ENCODE measurements at places on chromosomes 12 and 14. TPM values are rescaled to one million over a fixed set of nuclear protein-coding genes. Genes with fewer than 3 reads are reported as not detected.

The GUCY2C gene
- total RNA-seq, result not detected

- DNase-seq, result peak; percentile 60
Measured at GRCh38 chr12:124949066-124949465, 34.6 kb upstream of the UBC start.

DNA sequence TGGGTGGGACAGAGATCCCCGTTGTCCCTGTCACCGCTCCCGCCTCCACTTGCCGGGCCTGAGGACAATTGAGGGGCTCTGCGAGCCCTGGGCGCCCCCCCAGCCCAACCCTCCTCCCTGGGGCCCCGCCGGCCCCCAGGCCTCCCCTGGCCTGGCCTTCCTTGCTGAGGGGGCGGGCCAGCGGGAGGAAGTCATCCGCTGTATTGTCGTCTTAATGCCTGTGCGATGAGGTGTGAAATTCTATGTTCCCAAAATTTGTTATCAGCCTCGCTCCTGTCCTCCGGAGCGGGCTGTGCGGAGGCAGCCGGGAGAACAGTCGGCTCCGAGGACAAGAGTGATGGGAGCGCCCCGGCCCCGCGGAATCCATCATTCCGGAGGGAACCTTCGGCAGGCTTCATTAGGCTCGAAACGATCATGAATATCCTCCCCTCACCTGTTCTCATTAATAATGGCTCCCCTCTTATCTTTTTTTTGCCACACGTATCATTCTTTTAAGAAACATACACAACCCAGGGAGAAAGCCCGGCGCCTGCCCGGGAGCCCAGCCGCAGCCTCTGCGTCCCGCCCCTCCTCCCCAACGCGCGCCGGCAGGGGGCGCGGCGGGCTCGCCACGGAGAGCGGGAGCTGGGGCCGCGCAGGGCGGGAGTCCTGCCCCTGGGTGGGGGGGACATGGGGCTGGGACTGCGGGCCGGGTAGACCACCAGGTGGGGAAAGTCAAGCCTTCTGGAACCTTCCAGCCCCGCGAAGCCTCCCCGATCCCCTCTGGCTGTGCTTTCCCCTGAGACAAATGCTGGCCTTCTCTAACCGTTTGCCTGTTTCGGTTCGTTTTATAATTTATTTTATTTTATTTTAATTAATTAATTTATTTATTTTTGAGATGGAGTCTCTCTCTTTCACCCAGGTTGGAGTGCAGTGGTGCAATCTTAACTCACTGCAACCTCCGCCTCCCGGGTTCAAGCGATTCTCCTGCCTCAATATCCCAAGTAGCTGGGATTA is 17.1 kb upstream of the DLK1 start:
- DNase-seq, result no peak

- DNase-seq, result no peak
Measured at GRCh38 chr12:24960222-24960855, 11.4 kb upstream of the BCAT1 start.

DNA sequence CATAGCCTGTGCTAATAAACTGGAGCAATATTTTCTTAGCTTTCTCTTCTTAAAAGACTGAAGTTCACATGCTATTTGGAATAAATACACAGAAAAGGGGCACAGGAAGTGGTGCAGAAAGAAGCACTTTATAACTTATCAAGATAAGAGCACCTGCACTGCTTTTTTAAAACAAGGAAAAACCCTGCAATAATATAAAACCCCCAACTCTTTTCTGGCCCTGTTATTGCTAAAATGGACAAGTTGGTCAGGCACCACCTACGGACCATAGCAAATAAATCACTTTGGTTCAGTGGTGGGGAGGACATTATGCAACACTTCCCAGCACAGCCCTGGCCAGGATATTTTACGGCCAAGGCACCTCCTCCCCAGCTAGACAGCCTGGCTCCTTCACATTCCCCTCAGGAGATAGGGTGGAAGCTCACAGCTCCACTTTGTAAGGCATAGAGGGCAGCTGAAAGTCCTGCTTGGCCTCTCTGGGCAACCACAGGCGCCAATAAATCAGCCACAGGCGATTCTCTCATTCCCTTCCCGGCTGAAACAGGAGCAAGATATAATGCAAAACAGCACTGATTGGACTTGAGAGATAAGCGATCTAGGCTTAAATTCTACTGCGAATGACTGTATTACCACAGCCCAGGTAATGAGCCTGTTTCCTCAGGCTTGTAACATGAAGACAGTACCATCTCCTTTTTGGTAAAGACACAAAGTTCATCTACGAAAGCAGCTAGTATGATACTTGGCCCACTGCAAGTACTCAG is 2.0 kb downstream of the ZBTB25 start:
- DNase-seq, result no peak

The LRRIQ1 gene
- 4.6 TPM for total RNA-seq

DNA sequence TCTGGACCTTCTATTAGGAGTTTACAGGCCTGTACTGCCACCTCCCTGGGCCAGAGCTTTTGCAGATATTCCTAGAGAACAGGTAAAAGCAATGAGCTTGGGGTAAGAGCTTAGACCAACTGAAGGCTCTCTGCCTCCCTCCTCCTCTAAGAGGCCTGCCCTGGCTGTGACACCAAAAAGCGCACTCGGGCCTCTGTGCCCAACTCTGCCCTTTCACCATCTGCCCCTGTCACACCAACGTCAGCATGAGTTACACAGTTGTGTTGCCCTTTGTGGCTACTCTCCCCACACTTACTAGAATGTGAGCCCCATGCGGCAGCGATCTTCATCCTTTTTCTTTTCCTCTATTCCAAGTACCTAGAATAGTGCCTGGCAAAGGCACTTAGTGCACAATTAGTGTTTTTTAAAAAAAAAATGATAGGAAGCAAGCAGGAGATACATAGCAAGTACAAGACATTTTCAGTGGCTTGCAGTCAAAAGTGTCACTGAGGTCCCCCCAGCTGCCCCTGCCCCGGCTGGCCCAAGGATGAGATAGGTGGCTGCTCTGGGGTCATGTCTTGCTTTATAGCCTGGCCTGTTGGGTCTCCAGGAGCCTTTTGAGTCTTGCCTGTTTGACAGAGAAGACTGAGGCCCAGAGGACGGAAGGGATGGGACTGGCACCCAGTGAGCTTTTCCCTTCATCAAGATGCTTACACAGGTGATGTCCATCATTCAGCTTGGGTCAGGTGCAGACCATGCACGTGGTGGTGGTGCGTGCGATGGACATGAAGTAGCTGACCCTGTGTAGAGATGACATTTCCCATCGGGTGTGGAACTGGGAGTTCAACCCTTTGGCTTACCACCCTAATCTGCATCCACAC is 12.5 kb downstream of the CKB start:
- peak; percentile 16 for DNase-seq

GRCh38 chr12:84165998-84166571 is 746.5 kb downstream of the SLC6A15 start:
- DNase-seq, result no peak

DNA sequence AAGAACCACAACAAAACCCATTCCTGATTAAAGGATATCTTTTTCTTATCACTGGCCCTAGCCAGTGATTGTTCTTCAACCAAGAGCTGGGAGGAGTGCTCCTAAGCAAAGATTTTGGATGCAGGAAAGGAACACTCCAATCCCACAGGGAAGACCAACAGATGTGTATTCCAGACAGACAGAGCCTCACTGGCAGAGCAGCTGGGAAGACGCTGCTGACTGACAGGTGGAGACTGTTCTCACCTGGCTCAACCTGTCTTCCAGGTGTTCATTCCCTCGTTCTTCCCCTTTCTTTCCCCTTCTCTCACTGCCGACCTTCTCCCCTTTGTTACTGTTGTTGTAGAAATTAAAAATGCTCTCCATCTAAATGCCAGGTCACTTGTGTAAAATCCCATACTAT is 89.7 kb upstream of the CCDC198 start:
- DNase-seq, result no peak

The P2RX2 gene
- not detected for total RNA-seq

GRCh38 chr14:48914921-48915320 is 671.3 kb downstream of the RPS29 start:
- DNase-seq, result no peak

GRCh38 chr12:25186038-25186787 is 8.7 kb downstream of the DNAI7 start:
- no peak for DNase-seq

- DNase-seq, result no peak
Measured at GRCh38 chr12:50659690-50660424, 104.0 kb upstream of the ATF1 start.

The VTI1B gene
- total RNA-seq, result 123 TPM

DNA sequence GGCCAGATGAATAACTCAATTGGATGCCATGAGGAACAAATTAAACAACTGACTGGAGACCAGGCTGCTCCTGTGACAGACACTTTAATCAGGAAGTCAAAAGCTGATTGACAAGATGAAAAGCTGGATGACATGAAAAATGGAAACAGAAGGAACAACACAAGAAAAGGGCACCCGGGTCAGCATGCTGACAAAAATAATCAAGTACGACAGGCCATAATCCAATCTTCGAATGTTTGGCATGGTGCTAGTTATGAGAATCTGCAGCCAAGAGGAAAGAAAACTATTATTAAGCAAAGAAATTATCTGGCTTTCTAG is 544.7 kb downstream of the ETNK1 start:
- DNase-seq, result no peak

The CACNA2D4 gene
- 6.5 TPM for total RNA-seq

- no peak for DNase-seq
Measured at GRCh38 chr14:22533739-22534359, 55.2 kb downstream of the DAD1 start.

The TAS2R43 gene
- total RNA-seq, result 0.52 TPM

DNA sequence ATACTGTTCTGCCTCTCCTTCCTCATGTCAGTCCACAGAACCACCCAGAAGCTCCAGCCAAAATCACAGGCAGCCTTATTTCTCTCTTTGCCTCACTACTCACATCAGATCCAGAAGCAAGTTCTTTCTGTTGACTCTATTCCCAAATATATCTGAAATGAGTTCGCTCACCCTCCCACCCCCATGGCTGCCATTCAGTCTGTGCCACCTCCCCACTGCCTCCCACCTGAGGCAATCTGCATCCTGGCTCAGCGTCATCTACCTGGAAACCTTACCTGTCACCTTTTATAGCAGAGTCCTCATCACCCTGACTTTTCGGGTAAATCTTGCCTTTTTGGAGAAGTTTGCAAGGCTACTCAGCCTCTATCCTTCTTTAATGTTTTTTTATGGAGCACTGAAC is 501.8 kb downstream of the BCL11B start:
- DNase-seq, result no peak

The NUDT14 gene
- 52.5 TPM for total RNA-seq

The SERPINA10 gene
- not detected for total RNA-seq

DNA sequence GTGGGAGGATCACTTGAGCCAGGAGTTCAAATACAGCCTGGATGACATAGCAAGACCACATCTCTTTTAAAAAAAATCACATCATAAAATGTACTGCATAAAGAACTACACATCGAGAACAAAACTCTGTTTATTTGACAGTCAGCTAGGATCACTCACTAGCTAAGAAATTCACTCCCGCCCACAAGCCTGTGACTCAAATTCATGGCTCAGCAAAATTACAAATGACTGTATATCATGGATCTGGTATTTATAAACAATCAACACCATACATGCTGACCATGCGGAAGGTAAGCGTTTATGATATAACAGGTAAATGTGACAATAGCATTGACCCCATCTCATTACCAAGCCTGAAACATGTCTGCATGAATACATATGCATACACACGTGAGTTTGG is 206.5 kb downstream of the EFCAB11 start:
- DNase-seq, result no peak

DNA sequence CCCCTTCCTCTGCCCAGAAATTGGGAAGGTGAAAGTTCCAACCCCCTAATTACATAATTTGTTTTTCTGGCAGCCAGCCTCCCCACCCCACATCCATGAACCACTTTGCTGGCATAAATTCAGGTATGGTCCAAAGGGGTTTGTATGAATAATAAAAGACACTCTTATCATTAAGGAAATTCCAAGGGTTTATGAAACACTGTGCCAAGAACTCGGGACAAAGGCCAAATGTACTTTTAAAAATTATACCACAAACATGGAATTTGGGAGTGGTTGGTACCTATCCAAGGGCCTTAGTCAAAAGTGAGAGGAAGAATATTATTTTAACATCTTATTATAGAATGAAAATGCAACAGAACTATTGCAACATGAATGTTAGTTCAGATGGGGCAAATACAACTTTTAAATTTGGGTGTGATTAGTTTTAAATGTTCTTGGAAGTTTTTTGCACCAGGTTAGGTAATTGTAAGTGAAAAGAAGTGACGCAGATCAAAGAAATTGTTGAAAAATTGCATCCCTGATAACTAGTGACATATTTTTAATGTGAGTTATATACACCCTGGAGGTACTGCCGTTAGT is 217.8 kb downstream of the TMEM117 start:
- DNase-seq, result no peak

DNA sequence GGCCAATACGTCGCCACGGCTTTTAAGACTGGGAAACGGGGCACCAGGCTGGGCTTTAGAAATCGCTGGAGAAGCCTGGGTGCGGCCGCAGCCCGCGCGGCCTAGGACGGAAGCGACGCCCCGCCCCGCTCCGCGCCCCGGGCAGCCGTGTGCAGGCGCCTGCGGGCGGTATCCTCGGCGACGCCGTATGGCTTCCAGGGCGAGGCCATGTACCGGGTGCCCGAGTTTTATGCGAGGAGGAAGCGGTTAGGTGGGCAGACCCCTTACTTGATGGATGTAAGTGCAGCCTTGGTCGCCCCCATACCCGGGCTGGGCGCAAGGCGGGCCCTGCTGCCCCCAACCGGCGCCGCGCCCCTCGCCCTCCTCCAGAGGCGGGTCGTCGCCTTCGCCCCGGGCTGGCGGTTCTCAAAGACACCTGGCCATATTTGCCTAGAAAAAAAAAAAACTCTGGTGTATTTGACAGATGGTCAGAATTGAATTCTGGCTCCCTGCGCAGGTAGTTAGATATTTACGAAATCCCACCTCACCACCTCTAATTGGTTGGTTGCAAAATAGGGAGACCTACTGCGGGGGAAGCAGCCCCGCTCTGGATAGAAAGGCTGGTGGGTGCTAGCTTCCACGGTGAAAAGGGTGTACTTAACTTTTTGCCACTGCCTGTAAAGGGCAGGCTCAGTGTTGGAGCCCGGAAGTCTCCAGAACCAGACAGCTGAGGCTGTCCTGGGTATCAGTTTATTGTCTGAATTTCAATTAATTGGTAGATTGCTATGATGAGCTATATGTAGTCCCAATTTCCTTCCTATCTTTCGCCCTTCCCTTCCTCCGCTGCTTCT is at the start of gene PPP1R36:
Gene PPP1R36 (plus strand): TSS at position 171 of the 830 bp plus-strand sequence. CDS start 37 bp downstream, at position 208.
- DNase-seq, result peak; percentile 89

Measured in left lung (tissue), 14 donors.